ENCODE measurements at places on chromosomes 7 and 10. TPM values are rescaled to one million over a fixed set of nuclear protein-coding genes. Genes with fewer than 3 reads are reported as not detected.

DNA sequence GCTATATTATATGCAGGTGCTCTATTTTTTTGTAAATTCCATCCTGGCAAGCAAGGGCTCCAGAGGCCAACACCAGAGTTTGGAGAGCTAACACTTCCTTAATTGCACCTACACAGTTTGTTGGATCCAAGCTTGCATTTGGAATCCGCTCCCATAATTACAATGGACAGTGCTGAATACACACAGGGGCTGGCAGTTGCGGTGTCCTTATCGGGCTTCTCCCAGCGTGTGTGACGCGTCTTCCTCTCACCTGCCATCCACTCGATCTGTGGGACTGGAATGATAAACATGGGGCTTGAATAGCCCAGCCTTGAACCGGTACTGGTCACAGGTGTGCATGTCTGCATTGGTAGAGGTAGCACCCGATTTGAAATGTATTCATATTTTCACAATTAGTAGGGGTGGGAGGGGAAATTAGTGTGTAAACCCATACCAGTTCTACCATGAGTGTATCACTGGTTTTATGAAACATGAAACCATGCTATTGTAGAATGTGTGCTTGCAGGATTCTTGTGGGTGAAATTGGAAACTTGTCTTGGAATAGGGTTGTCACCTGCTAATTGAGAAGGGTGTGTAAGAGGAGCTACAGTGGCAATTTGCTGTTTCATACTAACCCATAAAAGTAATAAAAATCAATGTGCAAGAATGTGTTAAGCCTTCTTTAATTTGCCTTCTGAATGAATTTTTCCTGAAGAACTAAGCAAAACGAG lies 316.5 kb downstream of the WDR11 start:
- ATAC-seq: no peak

DNA sequence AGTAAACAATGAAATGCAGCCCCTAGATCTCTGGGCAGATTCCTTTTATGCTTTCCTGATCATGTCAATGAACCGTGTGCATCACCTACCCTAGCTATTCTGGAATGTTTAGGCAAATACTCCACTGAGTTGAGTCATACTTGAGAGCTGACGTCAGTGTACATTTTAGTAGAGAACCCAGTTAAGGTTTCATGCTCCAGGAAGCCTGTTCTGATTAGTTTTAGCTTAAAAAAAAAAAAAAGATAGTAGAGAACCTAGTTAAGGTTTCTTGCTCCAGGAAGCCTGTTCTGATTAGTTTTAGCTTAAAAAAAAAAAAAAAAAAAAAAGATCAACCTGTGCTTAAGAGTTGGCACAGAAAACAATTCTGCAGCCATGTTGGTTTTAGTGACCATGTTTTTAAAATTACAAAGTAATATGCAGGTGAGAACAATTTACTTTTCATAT lies 3.7 kb upstream of the MCU start:
- ATAC-seq: no peak

GRCh38 chr7:94154858-94155257 lies 150.7 kb upstream of the BET1 start:
- ATAC-seq: no peak

GRCh38 chr7:81410471-81411117 lies 359.3 kb downstream of the HGF start:
- ATAC-seq: no peak

DNA sequence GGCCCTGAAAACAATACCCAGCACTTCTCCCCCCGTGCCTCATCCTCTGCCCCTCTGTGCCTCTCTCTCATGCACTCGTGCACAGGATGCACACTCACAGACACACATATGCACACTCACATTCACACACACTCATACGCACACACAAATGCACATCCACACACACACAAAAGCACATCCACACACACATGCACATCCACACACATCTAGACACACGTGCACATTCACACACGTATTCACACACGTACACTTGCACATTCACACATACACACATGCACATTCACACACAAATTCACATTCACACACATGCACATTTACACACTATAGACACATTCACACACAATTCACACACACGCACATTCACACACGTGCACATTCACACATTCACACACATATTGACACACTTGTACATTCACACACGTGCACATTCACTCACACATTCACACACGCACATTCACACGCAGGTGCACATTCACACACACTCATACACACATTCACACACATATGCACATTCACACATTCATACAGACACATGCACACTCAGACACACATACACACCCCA lies 19.2 kb downstream of the SHH start:
- no peak for ATAC-seq

GRCh38 chr7:27745064-27745583 lies 5.2 kb downstream of the TAX1BP1 start:
- peak; percentile 36 for ATAC-seq

- ATAC-seq: no peak
Observed at GRCh38 chr7:79837915-79838314, 296.7 kb upstream of the GNAI1 start.

- ATAC-seq: no peak
Observed at GRCh38 chr7:115734641-115735040, 295.9 kb downstream of the TFEC start.

DNA sequence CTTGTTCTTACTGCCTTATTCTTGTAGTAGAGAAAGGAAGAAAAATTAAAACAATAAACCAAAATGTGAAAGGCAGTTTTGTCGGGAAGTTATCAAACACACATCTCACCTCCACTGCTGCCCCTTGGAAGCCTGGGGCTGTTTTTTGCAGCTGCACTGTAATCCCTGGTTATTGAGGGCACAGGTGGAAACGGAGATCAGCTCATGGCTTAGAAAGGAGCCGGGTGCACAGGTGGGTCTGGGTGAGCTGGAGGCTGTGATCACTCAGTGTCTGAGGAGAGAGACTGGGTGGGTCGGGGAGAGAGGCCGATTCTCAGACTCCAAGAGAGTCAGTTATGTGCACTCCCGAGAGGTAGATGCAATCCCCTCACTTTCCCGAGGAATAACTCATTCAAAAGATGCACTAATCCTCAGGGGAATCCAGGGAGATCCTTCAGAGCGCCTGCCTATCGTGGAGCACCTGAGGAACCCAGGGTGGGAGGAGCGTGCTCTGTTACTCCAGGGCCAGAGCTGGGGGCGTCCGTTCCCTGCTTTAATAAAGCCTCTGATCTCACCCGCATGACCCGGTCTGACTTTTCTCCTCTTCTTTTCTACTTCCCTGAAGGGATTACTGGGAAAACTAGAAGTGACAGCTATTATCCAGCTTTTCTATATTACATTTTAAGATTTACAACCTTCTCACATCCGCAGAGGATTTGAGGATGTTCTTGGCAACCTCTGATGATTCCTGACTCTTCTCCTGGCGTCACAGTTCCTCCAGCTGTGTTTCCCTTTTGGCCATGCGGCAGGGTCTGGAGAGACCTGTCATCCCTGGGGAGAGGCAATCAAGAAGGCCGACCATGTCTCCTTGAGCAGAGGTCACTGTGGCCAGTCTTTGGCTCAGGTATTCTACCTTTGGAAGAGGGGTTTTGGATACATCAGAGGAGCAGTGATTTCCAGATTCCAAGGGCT lies 82.1 kb downstream of the CAMK1D start:
- peak; percentile 9 for ATAC-seq

DNA sequence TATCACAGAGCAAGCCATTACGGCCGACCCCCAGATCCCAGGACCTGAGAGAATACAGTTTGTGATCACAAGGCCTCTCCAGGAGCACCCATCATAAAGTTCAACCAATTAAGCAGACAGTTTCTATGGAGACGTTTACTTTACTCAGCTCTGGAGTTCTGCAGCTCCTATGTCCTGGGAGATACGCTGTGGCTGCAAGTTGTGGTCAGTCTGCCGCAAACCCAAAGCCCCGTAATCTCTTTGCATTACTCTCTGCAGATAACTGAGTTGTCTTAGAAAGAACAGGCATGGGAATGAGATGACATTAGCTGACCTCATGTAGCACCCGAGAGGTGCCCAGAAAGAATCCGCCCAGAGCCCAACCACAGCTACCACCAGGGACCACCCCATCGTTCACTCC lies 305.1 kb downstream of the FGFR2 start:
- ATAC-seq: peak; percentile 62

DNA sequence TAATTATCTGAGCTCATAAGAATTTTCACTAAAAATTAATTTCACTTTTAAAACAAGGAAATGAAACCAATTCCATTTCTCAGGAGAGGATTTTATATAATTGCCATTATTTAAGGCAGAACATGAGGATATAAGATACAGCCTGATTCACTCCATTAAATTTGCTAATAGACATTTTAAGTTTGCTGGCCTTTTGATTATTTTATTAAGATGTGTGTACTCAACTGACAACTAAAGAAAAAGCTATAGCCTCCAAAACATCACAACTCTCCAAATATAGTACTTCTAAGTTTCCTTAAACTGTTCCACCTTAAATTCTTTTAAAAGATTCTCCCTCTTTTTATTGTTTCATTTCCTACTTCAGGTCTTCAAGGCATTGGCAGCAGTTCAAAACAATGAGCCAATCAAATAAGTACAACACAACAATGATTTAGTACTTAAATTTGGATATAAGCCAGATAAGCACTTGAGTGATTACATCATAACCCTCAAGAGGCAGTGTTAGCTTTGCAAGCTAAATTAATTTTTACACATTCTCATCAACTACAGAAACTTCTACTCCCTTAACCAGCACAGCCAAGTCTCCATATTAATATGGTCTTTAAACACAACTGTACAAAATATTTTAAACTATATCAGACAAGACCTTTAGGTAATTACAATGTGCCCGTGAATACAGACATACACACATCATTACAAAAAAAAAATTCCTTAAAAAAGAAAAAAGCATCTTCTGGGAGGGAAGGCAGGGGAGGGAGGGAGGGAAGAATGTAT lies 121.8 kb downstream of the KMT2C start:
- ATAC-seq: peak; percentile 75

- no peak for ATAC-seq
Observed at GRCh38 chr10:48199580-48200377, 74.7 kb downstream of the FRMPD2 start.

GRCh38 chr10:104741127-104741526 lies 100.0 kb downstream of the SORCS3 start:
- no peak for ATAC-seq

- peak; percentile 88 for ATAC-seq
Observed at GRCh38 chr7:132075515-132075914, 500.8 kb downstream of the PLXNA4 start.

DNA sequence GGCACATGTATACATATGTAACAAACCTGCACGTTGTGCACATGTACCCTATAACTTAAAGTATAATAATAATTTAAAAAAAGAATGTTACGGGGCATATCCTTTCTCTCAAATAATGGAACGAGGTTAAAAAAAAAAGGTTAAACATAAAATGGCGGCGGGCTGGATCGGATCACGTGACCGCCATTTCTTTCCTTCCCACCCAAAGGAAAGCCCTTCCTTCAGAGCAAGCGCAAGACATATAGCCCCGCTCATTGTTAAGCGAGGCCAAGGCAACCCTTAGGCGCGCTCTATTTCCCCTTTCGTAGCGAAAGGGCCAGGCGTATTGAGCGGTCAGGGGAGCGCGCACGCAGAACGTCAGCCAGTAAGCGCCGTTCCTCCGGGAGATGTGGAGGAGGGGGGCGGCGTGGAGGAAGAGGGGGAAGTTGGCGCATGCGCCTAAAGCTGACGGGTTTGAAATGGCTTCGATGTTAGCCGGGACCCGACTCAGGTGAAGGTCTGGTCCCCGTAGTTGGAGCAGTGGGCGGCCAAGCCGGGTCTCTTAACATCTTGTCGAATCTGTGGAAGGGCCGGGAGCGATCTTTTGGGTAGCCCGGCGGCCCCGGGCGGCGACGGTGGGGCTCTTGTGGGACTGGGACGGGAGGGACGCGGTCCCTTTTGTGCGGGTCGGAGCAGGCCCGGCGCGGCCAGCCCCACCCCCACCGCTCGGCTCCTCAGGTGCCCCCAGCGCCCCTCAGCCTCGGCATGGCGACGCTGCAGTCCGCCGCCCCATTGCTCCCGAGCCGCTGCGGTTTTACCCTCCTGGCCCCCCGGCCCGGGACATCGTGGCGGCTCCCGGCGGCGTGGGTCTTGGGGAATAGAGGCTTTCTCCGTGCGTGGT lies at the start of gene CCAR1:
Gene CCAR1, plus strand, starts transcription at position 447 of the 880 bp plus-strand sequence. CDS start 1,266 bp downstream, outside the sequence.
- peak; percentile 97 for ATAC-seq

The EPO gene
- not detected for total RNA-seq

The HDAC9 gene
- 32.5 TPM for total RNA-seq

The NKX1-2 gene
- 2.6 TPM for total RNA-seq

The OR2A7 gene
- 2.2 TPM for total RNA-seq

The ASZ1 gene
- total RNA-seq: not detected

The BTBD16 gene
- total RNA-seq: 0.76 TPM

The FAM131B gene
- total RNA-seq: 1.2 TPM

The LRRC18 gene
- not detected for total RNA-seq

The CYP3A7 gene
- 0.44 TPM for total RNA-seq

The TAS2R3 gene
- total RNA-seq: 1.2 TPM

The ANKRD30A gene
- total RNA-seq: not detected
